ENCODE measurements at places on chromosomes 1 and 21.

GRCh38 chr1:151985270-151985669 lies 8.4 kb downstream of the S100A10 start:
- DNase-seq: no peak

DNA sequence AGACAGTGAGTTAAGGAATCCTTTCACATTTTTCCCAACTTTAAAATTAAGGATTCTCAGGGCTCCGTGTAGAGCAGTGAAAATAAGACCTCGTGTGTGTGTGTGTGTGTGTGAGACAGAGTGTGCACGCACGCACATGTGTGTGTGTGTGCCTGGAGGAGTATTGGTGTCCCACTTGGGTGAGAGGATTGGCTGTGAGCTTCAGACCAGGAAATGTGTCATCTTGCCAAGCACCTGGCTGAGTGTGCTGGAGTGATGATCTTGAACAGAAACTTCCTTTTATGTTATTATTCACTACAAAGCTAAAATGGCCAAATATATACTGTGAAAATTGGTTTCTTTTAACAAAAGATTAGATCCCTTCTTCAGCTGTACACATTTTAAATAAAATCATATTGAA lies 35.2 kb upstream of the NTPCR start:
- no peak for DNase-seq

GRCh38 chr1:85608851-85609250 lies 28.3 kb downstream of the CCN1 start:
- DNase-seq: no peak

- DNase-seq: no peak
These were observed 289.5 kb downstream of the KIF26B start for GRCh38 chr1:245444147-245444828.

GRCh38 chr1:41913014-41913413 lies 5.7 kb downstream of the HIVEP3 start:
- peak; percentile 46 for DNase-seq

DNA sequence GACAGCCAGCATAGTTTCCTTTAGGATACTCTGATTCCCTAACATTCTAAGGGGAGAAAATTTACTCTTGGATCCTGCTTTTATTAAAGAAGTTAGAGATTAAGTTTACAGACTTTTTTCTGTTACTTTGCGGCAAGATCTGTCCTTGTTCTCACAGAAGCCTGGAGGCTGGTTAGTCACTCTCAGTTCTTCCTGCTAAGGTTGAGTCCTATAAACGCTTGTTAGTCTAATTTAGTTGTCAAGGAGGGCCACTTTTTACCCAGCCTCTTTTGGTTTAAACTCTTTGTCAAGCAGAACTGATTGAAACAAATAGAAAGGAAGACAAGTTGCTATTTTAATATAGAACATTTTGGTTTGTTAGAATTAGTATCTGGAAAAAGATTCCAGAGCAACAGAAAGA lies 89.7 kb downstream of the C21orf91 start:
- no peak for DNase-seq

DNA sequence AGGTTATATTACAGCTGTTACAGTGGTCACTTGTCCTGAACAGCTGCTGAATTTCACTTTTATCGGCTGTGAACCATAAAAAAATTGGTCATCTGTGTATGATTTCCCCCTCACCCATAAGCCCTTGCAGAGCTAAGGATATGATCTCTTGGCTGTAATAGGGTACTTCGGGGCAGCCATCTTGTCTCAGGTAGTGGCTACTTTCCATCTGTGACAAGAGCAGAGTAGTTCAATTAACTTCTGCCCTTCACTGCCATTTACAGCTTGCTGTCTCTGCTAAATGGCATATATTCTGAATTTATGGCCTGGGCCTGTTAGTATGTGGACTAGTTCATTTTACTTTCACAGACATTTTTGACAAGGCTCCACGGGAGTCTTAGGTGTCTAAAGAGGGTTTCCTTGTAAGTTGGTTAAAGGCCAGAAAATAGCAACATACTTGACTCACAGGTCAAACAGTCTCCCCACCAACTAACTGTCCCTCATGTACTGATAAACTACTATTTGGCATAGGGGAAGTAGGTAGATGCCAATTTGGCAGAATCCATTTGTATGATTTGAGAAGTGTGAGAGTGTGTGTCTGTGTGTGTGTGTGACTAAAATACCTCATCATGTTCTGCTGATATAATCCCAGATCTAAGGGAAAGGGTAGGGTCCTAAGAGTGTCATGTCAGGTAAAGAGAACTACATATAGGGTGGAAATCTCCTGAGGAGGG lies 151.6 kb downstream of the KCTD3 start:
- DNase-seq: peak; percentile 47

DNA sequence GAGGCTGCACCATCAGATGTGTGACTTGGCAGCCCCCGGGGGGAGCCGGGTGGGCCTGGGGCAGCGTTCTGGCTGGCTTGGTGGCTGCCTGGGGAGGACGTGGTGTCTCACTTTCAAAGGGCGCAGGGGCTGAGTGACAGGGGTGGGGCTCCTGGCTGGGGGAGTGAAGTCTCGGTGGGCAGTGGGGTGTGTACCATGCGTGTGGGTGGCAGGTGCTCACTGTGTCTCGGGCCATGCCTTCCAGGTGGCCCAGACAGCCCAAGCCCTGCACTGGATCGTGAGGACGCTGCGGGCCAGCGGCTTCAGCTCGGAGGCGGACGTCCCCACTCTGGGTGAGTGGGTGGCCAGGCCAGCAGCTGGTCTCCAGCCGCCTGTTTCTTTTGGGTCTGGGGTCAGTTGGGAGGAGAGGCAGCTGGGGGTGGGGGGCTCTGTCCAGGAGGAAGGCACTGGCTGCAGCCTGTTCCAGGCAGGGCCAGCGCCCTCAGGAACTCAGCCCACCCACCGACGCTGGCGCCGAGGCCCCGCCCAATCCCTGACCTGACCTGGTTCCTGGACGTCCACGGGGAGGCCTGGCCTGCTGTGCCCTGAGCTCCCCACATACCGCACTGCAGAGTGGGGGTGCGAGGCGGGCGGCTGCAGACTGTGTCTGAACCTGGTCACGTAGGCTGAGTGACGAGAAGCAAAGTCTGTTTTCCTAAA lies 30.6 kb upstream of the LRRC3 start:
- no peak for DNase-seq

GRCh38 chr1:163094589-163094988 lies 25.4 kb downstream of the RGS4 start:
- no peak for DNase-seq

DNA sequence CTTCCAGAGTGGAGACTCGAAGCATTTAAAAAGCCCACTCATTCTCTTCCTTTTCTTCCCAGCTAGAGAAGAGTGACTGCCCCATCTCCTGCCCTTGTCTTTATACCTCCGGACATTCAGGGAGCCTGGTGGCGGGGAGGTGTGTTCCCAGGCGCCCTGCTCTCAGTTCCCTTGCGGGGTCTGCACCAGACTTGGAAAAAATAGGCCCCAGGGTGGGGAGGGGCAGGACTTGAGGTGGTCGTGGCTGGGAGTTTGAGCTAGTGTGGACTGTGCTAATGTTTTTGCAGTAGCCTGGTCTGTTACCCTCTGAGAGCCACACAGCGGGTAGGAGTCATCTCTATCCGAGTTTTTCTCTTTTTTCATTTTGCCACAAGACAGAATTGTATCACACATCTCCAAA lies 139.1 kb downstream of the PEX14 start:
- DNase-seq: no peak

DNA sequence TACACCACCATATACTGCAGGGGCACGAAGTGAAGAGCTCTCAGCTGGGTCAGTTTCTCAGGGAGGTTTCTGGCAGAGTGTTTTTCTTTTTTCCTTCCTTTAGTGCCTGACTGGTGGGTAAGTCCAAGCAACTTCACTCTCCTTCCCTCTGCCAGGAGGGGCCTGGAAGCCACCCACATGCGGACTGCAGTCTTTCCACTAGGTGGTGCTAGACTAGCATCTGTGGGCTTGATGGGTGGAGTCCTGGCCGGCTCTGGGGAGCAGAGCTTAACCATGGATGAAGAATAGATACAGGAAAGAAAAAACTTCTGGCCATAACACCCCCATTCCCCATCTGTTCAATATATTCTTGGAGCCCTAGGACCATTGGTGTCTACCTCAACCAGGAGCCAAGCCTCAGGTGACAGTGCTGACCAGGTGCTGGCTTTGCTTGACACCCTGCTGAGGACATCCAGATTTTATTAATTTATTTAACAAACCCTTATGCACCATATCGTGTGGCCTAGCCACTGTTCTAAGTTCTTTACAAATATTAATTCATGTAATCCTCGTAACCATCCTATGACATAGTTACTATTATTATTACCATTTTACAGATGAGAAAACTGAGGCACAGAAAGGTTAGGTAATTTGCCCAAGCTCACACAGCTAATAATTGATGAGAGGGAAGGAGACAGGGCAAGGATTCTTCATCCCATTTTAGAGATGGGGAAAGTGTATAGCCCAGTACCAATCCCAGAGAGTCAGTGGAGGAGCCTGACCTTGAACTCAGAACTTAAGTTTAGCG lies 126.7 kb upstream of the CSF3R start:
- DNase-seq: peak; percentile 83

DNA sequence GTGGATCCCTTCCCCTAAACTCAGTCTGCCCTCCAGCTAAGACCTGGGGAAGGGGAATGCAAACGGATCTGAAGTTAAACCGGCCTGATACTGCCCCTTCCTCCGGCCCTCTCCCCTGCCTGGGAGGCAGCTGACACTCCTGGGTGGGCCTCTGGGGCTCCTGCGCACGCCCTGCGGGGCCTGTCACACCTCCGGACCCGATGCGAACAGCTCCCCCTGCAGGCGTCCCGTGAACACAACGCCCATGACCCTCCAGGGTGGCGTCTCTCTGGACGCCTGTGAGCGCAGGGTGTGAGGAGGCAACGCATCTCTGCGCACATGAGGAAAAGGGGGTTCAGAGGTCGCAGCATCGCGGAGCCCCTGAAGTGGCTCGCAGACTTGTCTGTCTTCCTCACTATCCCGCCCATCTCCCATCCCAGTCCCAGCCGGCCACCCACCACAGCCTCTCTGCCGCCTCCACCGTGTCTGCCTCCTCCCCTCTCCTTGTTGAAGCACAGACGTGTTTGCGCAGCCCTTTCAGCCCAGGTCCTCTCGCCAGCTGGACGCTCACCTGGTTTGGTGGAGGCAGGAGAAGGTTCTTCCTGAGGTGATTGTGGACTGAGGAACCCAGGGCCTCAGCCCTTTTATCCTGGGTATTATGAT lies 421 bp upstream of the LCE3A start:
- DNase-seq: no peak

DNA sequence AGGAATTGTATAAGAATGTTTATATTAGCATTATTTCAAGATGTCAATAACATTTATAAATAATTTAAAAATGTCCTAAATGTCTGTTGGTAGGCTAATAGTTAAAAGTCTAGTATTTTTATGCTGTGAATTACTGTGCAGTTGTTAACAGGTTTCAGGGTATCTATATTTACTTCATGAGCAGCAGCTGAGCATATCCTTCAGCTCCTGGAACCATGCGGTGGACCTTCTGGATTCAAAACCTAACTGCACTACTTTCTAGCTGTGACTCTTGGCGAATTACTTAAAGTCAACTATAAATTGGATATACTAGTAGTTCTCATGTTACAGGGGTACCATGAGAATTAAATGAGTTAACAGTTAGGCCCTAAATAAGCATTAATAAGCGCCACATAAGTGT lies 3.7 kb downstream of the CEP350 start:
- DNase-seq: no peak

GRCh38 chr1:202237052-202237451 lies 43.5 kb downstream of the LGR6 start:
- peak; percentile 43 for DNase-seq

GRCh38 chr1:152002960-152003359 lies 9.3 kb upstream of the S100A10 start:
- DNase-seq: no peak

GRCh38 chr1:167171286-167171929 lies 49.3 kb upstream of the POU2F1 start:
- no peak for DNase-seq

DNA sequence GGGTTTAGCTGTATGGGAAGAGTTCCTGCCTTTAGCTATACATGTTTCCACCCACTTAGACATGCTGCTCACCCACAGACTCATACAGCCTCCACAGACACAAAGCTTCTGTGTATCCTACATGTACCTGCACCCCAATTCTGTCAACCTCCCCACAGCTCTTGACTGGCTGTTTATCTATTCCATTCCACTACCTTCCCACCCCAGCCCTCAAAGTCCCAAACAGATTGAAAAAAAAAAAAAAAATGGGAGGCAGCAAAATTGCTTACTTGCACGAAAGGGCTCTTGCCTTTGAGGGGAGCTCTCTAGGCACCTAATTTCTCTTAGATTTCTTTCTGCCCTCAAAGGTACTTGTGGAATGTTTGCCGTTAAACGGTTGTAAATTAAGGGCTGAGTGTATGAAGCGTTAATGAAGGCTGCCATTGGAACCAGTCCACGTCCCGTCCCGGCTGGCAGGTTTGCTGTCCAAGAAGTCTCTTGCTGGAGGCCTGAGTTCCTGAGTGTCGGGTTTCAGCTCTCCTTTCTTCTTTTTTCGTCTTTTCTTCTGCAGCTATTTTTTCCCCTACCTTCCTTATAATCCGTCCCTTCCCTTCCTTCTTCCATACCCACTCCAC lies 43.6 kb downstream of the PBX1 start:
- peak; percentile 76 for DNase-seq

DNA sequence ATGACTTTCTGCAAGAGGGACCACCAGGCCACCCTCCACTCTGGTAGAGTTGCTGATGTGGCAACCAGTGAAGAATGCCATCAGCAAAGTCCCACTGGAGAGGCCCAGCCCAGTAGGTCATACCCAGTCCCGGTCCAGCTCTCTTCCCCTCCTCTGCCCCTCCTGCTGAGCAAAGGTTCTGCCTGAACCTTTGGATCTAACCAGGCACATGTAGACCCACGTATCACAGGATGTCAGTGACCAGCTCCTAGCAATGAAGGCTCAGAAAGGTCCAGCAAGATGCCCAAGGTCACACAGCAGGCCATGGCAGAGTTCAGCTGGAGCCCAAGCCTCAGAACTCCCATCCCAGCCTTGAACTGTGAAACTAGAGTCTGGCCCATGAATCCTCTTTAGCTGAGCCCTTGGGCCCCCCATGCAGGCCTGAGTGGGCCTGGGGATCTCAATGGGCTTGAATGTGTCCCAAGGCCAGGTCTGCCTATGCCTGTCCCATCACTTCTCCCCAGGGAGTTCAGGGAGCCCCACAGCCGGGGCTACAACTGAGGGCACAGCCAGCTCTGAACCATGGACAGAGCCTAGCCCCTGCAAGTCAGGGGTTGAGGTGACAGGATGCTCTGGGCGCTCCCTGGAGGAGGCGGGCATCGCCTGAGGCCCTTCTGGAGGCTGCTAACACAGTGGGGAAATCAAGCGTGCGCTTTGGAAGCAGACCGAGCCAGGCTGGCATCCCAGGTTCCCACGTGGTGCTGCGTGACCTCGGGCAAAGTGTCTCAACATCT lies 21.4 kb upstream of the PADI1 start:
- DNase-seq: no peak

GRCh38 chr1:32763221-32763620 lies 53.9 kb downstream of the YARS1 start:
- DNase-seq: no peak

GRCh38 chr1:183404476-183404875 lies 13.7 kb downstream of the NMNAT2 start:
- no peak for DNase-seq

GRCh38 chr1:67754526-67754920 lies 69.5 kb downstream of the GADD45A start:
- no peak for DNase-seq

GRCh38 chr1:101929343-101929742 lies 67.4 kb downstream of the OLFM3 start:
- no peak for DNase-seq

GRCh38 chr1:183548116-183548515 lies 42.1 kb downstream of the NCF2 start:
- peak; percentile 91 for DNase-seq

GRCh38 chr1:22536506-22536905 lies 26.8 kb upstream of the EPHA8 start:
- DNase-seq: no peak

GRCh38 chr1:58814251-58815068 lies 30.6 kb upstream of the JUN start:
- DNase-seq: no peak

All from NCI-H1417 (cell line).